ENCODE measurements at places on chromosomes 16 and 17.
A peak's percentile ranks its signal among the peaks of the same experiment; 100 is the strongest.

DNA sequence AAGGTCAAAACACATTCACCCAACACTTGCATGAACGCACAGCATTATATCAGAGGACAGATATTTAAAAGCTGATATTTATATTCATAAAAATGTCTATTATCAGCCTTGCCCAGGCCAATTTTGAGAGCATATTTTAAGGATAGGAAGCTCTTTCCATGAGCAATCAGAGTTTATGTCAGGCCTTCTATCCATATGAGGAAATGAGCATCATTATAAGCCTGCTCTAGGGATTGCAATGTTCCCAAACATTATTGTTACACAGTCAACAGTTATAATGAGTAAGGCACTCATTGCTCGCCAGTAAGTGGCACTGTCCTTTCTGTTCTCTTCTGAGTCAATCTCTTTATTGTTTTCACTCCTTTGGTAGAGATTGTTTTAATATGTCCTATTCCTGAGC, 37.7 kb upstream of the DYNLRB2 start:
- no peak for DNase-seq

- DNase-seq, result no peak
Observed at GRCh38 chr16:51763072-51763661, 612.1 kb upstream of the SALL1 start.

DNA sequence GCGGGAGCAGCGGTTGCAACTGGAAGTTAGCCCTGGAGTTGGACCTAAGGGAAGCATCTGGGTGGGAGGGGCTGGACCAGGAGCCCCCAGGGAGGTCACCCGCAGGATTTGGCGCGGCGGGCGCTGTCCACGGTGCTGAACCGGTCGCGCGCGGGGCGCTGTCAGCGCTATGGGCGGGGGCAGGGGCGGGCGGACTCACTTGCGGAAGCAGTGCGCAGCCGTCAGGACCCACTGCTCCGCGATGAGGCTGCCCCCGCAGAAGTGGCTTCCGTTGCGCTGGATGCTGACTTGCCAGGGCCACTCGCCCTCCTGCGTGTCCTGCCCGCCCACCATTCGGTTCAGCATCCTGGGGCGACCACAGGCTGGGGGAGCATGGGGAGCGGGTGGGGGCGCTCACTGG, 4.5 kb downstream of the PRSS27 start:
- peak; percentile 2 for DNase-seq

DNA sequence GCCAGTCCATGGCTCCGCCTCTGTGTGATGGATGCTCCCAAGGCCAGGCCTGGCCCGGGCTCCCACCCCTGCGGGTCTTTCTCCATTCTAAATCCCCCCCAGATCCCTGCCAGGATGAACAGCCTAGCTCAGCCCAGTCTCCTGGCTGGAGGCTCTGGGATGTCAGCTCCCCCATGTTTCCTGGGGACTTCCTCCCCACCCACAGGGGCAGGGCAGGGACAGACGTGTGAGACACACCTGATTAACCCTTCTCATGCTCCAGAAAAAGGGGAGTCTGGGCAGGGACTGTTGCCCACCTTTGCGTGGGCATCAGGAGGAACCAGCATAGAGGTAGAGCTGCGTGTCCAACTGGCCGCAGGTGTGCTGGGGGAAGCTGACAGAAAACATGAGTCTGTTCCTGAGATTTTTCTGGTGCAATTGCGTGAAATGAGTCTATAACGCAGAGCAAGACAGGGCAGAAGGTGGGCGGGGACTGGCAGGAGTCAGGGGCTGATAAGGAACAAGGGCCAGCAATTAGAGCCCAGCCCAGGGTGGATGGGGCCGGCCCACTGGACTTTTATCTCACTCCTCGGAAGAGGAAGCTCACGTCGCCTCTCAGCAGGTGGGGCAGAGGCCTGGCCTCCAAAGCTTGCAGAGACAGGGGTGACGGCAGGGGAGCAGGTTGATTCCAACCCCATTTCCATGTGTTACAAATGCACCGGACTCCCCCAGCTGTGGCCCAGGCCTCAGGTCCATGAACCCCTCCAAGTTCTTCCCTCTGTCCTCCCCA, 238.2 kb downstream of the RBFOX3 start:
- no peak for DNase-seq

DNA sequence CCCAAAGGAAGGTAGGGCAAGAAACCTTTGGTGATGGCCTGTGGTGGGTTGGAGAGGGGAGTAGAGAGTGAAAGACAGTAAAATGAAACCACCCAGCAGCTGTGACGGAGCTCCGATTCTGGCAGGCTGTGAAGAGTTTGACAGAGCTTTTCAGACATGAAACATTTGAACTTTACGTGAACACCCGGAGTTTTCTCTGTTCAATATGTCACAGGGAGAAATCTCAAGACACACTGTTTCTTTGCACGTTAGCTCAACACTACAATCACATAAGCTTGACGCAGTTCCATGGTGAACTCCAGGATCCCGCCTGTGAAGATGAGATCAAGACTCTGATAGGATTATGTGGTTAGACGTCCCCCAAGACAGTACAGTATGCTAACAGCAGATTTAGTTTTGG, 79.6 kb upstream of the CDH11 start:
- peak; percentile 21 for DNase-seq

Measured in GM04504 (cell line).